Right renal pelvis (tissue), 4 donors: ENCODE measurements at places on chromosomes 7 and 10.

- no peak for DNase-seq
These were observed 1.3 kb upstream of the TRPV6 start for GRCh38 chr7:142886866-142887265.

- DNase-seq, result no peak
These were observed 239.2 kb downstream of the EXOC4 start for GRCh38 chr7:133491846-133492652.

DNA sequence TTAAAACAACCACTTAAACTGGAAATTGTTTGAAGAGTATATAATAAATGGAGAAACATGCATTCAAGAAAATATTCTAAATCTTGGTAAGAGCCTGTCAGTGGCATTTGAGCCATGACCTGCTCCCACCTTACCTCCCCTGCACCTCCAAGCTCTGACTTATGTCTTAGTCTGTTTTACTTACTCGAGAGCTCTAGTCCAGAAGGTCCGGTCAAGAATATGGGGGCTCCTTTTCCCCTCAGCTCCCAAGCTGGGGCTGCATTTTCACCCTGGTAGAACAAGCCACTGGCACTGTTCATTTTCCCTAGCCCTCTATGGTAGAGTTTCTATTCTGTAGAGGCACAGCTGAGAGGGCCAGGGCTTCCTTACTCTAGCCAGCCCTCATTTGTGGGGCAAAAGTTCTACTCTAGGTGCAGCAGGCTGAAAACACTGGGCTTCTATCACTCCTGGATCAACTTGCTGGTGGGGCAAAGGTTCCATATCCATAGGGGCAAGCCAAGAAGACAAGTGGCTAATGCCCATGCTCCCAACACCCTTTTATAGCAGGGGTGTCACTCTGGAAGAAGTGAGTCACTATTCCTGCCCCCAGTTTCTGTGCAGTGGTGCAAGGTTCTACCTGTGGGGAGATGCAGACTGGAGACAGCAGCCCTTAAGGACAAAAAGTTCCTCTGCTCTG is 40.6 kb downstream of the ZNF438 start:
- no peak for DNase-seq

- no peak for DNase-seq
These were observed 15.2 kb downstream of the CACNA2D1 start for GRCh38 chr7:82428186-82428961.

DNA sequence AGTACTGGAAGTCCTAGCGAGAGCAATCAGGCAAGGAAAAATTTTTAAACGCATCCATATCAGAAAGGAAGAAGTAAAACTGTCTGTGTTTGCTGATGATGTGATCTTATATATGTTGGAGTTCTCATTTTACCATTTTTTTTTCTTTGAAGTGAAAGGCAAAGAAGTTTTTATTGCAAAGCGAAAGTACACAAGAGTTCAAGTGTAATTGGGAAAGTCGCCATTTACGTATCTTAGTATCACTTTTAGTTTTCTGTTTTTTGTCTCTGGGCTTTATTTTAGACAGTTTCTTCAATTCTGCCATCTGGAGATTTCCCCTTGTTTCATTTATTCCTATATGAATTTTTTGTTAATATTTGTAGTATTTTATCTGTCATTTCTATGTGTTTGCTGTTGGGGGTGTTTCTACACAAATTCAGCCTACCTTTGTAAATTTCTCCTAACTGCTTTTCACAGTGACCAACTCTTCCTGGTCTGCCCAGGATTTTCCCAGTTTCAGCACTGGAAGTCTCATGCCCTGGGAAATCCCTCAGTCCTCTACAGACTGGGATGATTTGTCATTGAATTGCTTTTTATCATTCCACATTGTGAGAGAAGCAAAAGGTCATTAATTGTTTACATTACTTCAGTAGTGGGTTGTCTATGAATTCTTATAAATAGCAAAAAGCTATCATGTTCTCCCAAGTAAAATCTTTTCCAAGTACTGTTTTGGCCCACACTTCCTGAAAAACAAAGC is 23.2 kb downstream of the BET1 start:
- no peak for DNase-seq

DNA sequence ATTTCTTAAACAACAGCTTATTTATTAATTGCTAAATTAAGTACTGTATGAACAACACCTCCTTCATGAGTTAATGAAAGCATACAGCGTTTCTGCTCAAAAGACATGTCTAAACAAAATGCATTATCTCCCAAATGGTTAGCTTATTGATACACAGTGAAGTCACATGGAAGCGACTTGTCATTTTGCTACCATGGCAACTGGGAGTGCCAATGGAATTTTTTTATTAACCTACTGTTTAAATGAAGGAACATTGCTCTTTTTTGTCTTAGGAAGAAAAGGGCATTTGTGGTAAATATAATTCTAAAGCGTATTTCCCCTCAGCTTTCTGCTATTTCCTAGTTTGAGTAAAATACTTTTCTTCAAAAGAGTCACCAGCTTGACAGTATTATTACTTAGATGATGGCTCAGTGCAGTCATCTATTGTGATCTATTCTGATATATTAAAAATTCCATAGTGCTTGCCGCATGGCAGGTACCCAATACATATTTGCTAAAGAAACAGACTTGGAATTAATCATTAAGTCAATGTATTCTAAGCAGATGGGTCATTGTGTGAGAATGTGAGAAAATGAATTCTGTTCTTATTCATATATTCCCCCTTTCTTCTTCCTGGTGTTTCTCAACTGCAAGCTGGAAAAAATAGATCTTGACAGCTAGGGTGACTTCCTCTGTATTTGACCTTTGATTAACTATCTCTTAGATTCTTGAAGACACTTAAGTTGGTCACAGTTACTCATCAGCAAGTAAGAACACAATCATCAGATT is 818.3 kb downstream of the MAGI2 start:
- DNase-seq, result no peak

DNA sequence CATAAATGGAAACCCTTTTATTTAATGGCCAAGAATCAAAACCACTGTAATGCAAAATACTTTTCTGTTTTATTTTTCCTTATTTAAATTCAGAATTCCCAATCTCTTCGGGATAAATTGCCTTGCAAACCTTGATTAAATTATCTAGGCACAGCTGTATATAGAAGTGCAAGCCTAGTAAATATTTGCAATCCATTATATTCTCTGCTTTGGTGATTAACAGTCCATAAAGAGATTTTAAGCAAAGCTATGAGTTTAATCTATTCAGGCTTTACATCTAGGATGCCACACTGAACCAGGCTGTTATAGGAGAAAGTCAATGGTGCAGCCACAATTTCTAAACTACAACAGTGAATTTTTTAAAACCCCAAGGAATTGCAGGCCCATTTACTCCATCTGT is 43.6 kb upstream of the THSD7A start:
- DNase-seq, result no peak

DNA sequence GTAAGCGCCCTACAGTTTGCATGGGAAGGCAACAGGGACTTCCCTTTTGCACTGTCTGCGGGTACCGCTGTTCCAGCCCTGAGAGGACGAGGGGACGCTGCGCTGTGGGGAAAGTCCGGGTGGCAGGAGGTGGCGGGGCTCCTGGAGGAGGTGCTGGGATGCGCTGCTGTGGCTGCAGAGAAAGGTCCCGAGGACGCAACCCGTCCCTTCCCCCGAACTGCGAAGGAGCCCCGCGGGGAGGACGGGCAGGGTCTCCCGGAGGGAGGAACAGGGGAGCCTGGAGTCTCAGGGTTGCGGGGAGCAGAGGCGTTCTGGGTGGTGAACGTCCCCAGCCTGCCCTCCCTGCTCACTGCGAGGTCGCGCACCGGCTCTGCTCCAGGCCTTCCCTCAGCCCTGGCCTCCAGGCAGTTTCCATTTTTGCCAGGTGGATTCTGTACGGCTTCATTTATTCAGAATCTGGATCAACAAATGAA is 91.6 kb downstream of the CXCL12 start:
- no peak for DNase-seq

DNA sequence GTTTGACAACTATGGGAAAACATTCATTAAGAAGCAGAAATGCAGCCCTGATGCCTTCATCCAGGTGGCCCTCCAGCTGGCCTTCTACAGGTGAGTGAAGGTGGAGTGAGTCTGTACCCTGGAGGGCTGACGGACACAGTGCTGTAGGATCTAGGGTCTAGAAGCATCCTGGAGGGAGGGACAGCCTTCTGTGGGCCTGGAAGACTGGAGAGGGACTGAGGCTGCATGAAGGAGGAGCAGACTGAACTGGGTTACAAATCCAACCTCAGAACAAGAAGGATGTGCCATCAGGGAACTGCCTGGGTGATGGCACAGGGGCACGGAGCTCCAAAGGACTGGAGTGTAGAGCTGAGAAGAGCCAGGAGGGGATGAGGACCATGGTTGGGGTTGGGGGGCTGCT is 27.5 kb upstream of the C10orf53 start:
- DNase-seq, result no peak

- no peak for DNase-seq
These were observed 120.8 kb downstream of the DNAJB6 start for GRCh38 chr7:157457355-157458253.

- no peak for DNase-seq
These were observed 34.3 kb downstream of the CFAP46 start for GRCh38 chr10:132907821-132908620.

- DNase-seq, result no peak
These were observed 16.4 kb upstream of the ABCA13 start for GRCh38 chr7:48154792-48155413.

DNA sequence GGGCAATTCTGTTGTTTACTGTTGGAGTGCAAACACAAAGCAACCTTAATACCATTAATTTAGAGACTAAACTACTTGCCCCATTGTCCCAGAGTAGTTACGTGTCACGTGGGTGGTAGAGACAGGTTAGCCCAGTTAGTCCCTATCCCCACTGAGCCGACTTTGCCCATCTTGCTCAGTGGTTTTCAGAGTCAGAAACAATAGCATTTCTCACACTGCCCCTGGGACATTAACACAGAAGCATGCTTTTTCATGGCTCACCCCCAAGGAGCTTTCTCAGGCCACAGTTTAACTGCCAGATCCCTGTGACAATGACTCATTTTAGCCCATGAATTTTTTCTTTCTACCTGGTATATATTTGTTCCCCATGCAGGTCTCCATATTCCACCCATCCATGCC is 271.0 kb downstream of the POU6F2 start:
- no peak for DNase-seq

DNA sequence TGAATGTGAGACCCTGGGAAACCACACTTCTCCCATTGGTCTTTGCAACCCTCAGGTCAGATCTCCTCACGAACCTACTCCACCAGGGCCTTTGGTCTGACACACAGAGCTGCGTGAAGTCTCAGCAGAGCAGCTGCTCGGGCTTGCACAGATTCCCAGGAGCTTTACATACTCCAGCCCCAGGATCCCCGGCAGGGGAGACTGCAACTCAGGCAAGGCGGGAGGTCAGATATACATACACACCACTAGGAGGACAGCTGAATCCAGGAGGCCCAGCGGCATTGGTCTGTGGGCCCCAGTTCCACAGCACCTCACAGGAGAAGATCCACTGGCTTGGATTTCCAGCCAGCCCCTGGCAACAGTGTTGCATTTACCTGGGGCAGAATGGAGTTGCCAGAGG is 239.2 kb downstream of the GPAM start:
- no peak for DNase-seq

DNA sequence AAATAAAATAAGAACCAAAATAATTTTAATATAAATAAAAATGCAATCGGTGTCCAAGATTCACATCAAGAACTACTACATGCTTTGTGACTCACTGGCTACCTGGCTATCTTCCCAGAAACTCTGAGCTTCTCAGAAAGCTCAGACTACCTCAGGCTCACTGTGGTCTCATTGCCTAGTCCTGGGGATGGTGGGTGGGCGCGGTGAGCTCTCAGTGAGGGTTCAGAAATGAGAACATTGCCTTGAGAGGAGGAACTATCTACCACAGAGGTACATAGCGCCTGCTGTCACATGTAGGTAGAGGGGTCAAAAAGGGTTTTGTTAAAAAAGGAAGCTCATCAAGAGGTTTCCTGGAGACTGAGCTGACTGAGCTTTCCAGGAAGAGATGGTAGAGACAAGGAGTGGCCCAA is 108.0 kb downstream of the WDFY4 start:
- DNase-seq, result no peak

DNA sequence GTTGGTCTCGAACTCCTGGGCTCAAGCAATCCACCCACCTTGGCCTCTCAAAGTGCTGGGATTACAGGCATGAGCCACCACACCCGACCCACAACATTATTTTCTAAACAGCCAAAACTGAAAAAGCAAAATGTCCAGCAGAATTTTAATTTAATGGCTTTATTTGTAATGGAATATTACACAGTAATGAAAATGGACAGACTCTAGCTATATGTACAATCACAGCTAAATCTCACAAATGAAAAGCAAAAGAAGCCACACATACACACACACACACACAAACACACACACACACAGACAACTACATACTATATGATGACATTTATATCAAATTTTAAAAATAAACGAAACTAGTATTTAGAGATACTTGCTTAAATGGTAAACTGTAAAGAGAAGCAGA is 18.7 kb downstream of the ARHGAP19 start:
- DNase-seq, result no peak

DNA sequence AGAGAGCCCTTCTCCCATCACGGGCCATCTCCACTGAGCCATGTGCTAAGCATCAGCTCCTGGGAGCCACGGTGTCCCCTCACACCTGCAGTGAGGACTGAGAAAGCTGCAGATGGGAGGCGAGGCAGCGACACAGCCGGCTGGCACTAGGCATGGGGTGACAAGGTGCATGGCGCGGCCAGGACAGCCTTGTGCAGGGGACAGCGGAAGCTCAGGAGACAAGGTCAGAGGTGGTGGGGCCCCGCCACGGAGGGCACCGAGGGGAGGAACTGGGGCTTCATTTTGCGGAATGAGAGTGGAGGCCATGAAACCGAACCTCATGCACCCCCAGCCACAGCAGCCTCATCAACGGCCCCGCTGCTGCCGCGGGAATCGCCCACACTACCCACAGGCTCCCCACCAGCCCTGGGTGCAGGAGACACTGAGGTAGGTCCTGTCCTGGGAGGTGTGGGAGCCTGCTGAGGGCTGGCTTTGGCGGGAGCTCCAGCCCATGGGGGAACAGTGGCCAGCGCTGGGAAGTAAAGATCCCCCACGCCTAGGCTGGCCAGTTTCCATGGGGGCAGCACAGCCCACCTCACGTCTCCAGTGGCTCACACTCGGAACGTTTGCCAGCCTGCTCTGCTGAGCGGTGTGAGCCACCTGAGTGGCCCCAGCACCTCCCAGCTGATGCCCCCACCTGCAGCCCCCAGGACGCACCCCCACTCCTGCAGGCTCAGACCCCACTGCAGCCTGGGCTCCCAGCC is 71.2 kb upstream of the INSIG1 start:
- no peak for DNase-seq
